CD4-positive, alpha-beta T cell treated with Interferon gamma for 1 hour (primary cell): ENCODE measurements at places on chromosomes 3 and 15.

DNA sequence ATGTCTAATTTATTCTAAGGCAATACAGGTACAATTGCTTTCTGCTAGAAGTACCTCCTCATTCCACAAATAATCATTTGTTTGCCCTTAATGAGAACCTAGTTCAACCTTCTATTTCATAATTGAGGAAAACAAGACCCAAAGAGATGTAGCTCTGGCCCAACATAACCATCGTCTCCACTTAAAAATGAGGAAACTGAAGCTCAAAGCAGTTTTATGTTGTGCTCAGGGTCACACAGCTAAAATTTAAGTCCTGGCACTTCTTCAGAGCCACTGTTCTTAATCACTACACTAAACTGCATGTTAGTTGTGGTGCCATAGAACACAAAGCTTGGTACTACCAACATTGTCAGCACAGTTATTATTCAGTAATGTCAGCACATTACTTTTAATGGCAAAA, 108.0 kb downstream of the SERPINI1 start:
- DNase-seq, result no peak

GRCh38 chr15:94404733-94405283, 173.4 kb downstream of the MCTP2 start:
- DNase-seq, result no peak

DNA sequence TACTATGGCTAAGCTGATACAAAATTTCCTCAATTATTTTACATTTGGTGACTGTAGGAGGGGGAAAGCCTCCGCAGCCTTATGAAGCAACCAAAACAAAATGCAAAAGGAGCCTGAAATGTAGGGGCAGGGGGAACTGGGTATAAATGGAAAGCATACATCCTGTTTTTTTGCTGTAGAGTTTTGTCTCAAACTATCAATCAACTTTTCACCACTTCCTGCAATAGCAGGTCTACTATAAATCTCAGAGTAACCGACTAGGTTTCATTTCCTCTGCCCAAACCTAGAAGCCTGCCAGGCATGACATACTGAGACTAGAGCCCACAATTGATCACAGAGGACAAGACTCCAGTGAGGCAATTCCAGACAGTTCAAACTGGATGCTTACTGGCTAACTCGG, 91.3 kb downstream of the SHQ1 start:
- peak; percentile 49 for DNase-seq

- DNase-seq, result no peak
Measured at GRCh38 chr3:102163039-102163817, 271.6 kb upstream of the ZPLD1 start.

GRCh38 chr3:17830788-17831187, 88.4 kb upstream of the TBC1D5 start:
- DNase-seq, result no peak

DNA sequence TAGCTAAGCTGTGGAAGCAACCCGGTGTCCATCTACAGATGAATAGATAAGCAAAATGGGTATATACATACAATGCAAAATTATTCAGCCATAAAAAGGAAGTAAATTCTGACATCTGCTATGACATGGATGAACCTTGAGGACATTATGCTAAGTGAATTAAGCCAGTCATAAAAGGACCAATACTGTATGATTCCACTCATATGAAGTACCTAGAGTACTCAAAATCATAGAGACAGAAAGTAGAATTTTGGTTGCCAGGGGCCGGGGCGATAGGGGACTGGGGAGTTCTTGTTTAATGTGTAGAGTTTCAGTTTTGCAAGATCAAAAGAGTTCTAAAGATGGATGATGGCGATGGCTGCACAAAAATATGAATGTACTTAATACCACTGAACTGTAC, 10.3 kb downstream of the EID1 start:
- DNase-seq, result no peak

GRCh38 chr3:23159929-23160328, 43.2 kb upstream of the UBE2E2 start:
- DNase-seq, result no peak

- DNase-seq, result no peak
Measured at GRCh38 chr3:46870651-46871050, 6.9 kb upstream of the PTH1R start.

GRCh38 chr3:22399566-22399965, 648.6 kb upstream of the ZNF385D start:
- DNase-seq, result no peak

GRCh38 chr15:70235347-70235746, 137.6 kb upstream of the TLE3 start:
- no peak for DNase-seq

GRCh38 chr3:195748661-195749060, 27.9 kb downstream of the MUC20 start:
- no peak for DNase-seq

DNA sequence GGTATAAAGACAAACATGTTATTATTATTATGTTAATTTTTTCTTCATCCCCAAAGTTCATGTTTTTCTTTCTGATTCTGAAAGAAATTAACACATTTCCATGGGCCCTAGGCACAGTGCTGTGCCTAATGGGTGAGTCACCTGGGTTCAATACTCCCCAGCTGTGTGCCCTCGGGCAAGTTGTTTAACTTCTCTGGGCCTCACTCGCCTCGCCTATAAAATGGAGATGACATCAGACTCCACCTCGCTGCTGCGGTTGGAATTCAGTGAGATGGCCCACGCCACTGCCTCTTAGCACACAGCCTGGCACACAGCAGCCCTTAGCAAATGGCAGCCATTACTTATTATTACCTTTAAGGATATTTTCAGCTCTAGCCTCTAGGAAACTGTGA, 22.6 kb downstream of the DNASE1L3 start:
- no peak for DNase-seq

DNA sequence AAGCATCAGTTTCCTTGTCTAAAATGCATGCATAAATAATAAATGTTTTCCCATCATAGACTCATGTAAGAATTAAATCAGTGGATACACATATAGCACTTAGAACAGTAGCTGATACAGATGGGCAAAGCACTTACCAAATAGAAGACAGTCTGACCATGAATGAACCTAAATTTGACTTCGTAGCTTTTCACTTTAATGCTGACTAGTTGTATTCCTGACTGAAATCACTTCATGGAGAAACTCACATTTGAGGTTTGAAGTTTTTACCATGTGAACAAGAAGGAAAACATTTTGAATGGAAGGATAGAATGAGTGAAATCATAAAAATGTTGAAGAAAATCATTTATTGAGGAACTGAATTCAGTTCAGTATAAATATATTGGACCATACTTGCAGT, 68.8 kb upstream of the TMCO5A start:
- DNase-seq, result no peak

GRCh38 chr15:40847223-40847961, 3.5 kb downstream of the SPINT1 start:
- peak; percentile 62 for DNase-seq

DNA sequence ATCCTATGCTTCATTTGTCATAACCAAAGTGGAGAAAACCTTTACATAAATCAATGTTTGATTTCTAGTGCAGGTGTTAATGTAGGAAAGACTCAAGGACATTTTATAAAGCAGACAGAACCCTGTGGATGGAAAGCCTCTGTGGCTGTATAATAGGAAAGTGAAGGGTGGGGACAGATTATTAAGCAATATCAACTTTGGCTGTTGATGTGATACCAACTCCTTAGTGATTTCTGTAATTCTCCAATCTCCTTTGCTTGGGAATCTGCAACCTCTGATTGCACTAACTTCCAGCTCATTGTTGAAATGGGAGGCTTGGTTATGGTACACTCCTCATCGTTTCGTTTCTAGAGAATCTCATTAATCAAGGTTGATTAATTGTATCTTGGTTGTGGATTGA, 29.3 kb upstream of the ADGRG7 start:
- DNase-seq, result no peak

- peak; percentile 57 for DNase-seq
Measured at GRCh38 chr3:11601446-11602238, 42.1 kb downstream of the VGLL4 start.

- no peak for DNase-seq
Measured at GRCh38 chr3:132710311-132710710, 11.9 kb downstream of the NPHP3 start.

DNA sequence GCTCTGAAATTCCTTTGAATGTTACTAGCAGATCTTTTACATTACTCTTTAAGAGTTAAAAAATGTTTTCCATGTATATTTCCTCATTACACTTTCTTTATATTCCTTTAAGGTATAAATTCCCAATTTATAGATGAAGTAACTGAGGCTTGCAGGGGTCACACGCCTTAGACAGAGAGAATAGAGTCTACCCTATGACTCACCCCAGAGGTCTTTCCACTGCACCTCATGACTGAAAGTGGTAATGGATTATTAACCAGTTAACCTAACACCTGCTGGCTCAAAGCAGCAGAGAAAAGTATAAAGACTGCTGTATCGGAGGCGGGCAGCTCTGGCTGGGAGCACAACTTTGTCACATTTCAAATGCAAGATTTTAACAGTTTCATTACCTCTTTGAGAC, 37.7 kb downstream of the LDHAL6B start:
- no peak for DNase-seq

DNA sequence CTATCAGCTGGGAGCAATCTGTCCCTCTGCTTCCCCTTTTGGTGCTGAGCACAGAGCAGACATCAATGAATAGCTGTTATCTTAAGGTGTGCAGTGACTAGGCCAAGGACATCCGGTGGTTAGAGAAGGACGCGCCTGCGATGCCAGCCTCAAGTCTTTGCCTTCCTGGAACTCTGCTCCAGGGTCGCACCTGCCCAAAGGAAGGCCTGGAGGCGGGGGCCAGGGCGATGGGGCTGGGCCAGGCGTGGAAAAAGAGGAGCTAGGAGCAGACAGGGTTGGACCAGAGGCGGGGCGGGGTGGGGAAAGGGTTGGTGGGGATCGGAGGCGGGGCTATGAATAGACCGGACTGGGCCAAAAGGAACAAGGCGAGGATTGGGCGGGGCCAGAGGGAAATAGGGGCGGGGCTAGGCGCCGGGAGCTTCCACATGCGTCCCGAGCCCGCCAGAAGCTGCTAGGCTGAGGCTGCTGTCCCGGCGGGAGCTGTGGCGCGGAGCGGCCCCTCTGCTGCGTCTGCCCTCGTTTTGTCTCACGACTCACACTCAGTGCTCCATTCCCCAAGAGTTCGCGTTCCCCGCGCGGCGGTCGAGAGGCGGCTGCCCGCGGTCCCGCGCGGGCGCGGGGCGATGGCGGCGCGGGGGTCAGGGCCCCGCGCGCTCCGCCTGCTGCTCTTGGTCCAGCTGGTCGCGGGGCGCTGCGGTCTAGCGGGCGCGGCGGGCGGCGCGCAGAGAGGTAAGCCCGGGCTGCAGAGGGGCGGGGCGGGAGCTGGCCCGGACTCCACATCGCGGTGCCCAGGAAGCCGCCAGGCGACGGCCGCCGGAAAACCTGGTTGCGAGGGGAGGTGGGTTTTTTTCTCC, at the start of gene CHRNA5:
CHRNA5 (plus strand) TSS at position 424 of the 854 bp plus-strand sequence; CDS start at position 624, 200 bp downstream.
- DNase-seq, result peak; percentile 7

- DNase-seq, result no peak
Measured at GRCh38 chr3:23840521-23840920, 34.8 kb downstream of the UBE2E1 start.

DNA sequence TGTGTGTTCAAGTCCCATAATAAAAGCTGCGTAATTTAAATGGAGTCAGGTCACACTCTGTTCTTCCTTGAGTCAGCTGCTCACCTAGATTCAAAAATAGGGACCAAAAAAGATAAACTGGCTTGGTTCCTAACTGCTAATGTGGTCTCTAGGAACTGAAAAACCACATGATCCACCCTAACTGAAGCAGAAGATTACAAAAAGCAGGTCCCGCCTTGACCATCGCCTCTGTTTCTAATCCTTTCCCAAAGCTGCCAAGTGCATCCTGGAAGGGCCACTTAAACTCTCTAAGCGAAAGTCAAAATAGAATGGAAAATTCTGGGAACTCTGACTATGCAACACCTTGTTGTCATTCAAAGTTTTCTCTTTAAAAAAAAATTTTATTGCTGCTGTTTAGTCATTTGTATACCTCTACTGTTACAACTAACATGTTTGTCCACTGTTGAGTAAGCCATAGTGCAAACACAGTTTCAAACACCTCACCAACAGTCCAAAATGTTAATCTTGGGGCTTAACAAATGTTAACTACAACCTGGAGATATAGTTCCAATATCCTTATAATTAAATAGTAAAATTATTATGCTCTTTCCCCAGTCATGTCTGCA, 88.9 kb upstream of the THBS1 start:
- no peak for DNase-seq

DNA sequence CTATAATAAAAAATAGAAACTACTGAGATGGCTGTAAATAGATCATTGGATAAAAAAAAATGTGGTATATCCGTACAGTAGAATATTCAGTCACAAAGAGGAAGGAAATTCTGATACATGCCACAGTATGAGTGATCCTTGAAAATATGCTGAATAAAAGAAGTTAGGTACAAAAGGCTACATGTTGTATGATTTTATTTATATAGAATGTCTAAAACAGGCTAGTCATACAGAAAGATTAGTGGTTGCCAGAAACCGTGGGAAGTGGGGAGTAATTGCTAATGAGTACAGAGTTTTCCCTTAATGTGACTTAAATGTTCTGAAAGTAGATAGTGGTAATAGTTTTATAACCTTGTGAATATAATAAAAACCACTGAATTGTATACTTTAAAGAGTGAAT, 24.9 kb upstream of the FAH start:
- no peak for DNase-seq

DNA sequence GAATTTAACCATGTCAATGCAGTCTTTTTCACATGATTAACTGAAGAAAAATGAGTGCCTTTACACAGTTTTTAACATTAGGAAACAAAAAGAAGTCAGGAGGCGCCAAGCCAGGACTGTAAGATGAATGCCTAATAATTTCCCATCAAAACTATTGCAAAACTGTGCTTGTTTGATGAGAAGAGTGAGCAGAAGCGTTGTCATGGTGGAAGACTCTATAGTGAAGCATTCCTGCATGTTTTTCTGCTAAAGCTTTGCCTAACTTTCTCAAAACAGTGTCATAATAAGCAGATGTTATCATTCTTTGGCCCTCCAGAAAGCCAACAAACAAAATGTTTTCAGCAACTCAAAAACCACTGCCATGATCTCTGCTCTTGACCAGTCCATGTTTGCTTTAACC, 156.8 kb upstream of the CDIN1 start:
- no peak for DNase-seq

GRCh38 chr3:192545333-192545732, 182.0 kb downstream of the FGF12 start:
- DNase-seq, result no peak

GRCh38 chr3:177561769-177562392, 364.6 kb upstream of the TBL1XR1 start:
- DNase-seq, result no peak

- no peak for DNase-seq
Measured at GRCh38 chr3:42844815-42845214, 30.9 kb downstream of the CYP8B1 start.
